ENCODE measurements at places on chromosomes 1 and 21.

DNA sequence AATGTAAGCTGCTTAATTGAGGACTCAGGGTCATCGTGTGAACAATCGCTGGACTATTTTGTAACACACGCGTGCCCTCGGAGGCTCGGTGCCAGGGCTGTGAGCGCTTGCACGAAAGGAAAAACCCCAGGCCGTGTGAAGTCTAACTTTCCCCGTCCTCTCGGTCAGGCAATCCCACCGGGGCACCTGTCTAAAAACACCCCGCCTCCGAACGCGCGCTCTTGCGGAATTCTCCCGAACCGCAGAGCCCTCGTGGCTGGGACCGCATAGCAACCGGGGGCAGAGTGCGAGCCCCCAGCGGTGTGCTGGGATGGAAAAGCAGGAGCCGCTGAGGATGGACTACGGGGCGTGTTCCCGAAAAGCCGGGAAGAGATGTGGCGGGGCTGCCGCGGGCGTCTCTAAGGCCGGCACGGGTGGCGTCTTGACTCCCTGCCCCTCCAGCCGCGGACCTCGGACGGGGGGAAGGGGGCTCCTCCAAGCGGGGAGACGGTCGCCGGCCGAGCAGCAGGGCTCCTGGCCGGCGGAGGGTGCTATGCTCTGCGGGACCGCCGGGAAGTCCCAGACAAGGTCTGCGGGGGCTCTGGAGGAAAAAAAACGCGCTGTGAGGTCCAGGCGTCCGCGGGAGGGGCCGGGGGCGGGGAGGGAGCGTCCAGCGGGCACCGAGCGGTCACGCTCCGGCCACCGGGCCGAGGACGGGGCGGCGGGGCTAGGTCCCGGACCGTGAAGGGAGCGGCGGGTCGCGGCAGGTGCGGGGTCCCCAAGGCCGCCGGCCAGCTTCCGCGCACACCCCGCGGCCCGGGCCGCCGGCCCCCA lies 936 bp downstream of the ZBTB21 start:
- peak; percentile 64 for DNase-seq

DNA sequence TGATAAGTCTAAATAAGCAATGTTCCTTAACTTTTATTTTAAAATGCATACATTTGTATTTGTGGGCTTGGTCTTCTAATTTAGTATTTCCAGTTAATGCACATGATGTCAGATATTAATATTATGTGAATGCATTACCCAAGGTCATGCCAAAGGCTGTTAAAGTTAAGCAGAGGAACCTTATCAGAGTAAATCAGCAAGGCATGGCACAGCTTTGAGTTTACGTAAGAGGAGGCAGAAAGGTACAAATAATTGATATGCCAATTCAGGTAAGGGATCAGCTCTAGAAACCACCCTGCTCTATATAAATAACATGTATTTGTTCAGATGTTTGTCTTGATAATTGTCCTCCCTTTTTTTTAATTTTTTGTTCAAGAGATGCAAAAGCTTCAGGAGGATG lies 64.5 kb upstream of the CHRM3 start:
- DNase-seq, result no peak

DNA sequence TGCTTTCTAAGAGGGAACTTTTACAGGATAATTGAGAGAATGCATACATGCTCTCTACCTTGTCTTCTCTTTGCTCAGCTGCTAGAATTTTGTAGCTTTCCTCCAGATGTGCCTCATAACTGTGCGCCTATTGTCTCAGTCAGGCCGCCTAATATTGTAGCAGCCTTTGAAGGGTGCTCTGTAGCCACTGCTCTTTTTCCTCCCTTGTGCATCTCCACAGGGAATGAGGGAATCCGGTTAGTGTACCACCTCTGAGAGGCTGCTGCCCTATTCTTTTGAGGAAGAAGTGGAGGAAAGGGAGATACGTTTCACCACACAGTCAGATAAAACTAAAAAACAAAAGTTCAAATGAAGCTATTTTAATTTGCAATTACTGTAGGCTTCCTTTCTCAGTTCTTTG lies 22.8 kb downstream of the TTC3 start:
- no peak for DNase-seq

GRCh38 chr1:36835017-36835695 lies 199.2 kb downstream of the GRIK3 start:
- no peak for DNase-seq

DNA sequence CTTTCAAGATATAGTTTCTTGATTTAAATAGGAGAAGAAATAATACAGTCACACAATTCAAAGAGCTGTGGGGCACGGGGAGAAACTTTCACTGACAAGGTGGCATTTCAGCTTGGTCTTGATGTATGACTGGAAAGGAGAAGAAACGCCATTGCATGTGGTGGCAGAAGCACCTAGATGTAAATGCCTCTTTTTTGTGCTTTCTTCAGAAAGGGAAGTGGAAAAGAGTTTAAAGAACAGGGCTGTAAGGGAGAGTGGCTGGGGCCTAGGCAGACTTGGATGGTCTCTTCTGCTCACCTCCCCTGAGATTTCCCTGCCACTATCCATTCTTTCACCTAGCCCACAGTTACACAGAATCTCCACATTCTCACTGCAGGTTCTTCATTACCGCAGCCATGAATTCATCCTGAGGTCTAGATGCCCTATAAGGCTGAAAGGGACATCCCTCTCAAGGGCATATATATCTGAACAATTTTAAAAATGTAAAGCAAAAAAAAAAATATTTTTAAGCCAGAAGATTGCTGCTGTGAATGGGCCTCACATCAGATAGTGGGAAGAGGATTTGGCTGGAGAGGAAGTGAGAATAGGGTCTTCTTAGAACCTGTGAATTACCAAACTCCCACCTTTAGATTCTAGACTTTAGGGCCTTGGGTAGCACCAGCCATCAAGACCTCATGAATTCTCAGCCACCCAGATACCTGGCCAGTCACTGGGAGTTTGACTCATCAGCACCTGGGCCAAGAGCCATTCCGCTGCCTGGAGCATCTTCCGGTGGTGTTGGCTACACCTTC lies 23.4 kb downstream of the CACNA1E start:
- no peak for DNase-seq

GRCh38 chr1:207822124-207822601 lies 70.3 kb downstream of the CD46 start:
- no peak for DNase-seq

DNA sequence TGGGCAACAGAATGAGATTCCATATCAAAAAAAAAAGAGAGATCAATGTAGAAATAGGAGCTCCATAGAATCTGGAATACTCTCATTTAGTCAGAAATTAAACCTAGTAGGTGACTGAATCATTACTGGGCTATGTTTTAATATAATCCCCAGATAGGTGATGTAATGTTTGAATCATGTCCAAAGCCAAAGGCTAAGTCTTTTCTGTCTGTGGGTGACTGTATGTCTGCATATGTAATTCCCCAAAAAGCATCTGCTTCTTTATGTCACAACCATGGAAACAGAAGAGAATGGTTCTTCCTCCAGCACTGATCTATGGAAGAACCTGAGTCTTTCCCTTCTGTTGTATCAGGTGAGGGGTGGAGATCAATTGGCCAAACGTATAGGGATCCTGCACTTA lies 5.8 kb downstream of the LAMC2 start:
- DNase-seq, result no peak

DNA sequence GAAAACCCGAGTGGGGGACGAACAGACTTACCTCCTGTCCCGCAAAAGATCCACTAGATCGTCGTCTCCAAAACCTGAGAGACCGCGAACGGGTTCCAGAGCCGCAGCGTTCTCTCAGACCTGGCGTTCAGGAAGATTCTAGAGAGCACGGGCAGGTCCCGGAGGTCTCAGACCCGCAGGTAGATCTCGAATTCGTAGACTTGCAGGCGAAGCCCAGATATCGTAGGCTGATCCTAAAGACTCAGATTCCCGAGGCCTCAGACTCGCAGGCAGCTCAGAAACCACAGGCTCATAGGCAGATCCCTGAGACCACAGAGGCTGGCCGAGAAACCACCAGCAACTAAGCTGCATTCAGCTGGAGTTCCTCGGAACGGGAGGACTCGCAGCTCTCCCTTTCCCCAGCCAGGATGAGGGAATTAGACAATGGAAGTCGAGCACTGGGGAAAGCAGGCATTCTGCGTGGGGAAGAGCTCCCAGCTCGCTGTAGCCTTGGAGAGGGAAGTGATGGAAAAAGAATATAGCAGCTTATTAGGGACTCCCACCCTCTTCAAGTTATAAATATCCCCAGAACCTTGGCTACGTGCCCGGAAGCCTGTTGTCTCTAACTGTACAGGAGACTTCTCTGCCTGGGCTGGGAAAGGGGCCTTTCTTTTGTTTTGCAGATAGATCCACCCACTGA lies at the start of gene ZNF436:
TSS of gene ZNF436 (minus strand) at position 502 of the 679 bp plus-strand sequence. CDS start 1,831 bp downstream, outside the sequence.
- peak; percentile 87 for DNase-seq

- DNase-seq, result no peak
Observed at GRCh38 chr1:181101581-181102226, 13.2 kb downstream of the IER5 start.

DNA sequence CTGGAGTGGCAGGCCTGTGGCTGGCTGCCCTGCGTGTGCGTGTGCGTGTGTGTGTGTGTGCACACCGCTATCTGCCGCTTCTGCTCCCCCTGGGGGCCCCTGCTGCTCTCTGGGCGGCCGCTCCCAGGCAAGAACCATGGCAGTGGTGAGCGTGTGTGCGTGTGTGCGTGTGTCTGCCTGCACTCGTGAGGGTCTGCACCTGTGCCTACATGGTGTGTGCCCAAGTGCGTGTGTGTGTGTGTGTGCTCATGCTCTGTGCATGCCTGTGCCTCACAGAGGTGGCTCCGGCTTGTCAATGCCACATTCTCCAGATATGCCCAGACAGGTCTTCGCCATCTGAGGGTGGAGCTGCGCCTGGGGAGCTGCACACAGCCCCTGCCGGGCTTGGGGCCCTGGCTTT lies 18.7 kb upstream of the PEX10 start:
- DNase-seq, result no peak

DNA sequence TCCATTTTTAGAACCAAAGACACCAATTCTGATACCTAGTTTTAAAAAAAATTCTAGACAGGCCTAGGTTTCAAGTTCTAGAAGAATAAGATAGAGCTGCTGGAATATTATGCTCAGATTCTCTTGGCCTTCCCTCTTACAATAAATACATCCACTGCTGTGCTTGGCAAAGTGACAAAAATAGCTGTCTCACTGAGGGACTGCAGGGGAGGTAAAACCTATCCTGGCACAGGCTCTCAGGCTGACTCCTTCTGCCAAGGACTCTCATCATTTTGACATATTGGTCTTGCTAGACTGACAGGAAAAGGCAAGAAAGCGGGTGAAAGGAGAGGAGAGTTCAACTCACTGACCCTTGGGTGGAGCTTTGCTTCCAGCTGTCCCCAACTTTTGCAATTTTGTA lies 197.0 kb upstream of the LHX8 start:
- DNase-seq, result no peak

- DNase-seq, result peak; percentile 49
Observed at GRCh38 chr21:43355266-43355924, 71.5 kb downstream of the SIK1 start.

- no peak for DNase-seq
Observed at GRCh38 chr1:209697126-209697525, 7.5 kb upstream of the HSD11B1 start.

DNA sequence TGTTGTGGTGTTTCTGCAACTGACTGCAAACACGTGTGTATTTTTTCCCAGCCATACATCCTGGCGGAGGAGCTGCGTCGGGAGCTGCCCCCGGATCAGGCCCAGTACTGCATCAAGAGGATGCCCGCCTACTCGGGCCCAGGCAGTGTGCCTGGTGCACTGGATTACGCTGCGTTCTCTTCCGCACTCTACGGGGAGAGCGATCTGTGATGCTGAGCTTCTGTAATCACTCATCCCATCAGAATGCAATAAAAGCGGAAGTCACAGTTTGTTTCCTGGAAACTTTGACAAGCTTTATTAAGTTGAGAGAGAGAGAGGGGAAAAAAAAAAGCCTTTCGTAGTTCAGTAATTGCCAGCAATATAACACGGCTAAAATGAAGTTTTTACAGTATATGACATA lies 32.7 kb upstream of the MTR start:
- DNase-seq, result no peak

DNA sequence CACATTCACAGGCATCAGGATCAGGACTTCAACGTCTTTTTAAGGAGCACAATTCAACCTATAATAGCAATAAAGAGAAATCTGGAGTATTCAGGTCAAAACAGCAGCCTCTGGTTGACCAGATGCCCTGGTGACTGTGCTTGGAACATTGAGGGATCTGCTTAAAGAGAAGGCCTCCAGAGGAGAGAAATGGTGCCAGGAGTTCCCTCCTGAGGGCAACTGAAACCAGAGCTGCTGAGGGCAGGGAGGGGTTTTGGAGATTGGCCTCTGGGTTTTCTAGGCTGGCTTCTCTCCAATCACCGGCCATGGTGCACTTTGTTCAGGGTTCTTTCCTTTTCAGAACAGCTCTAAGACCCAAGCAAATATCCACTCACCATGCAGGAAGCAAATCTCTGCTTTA lies 190.7 kb upstream of the KIAA0040 start:
- no peak for DNase-seq

- no peak for DNase-seq
Observed at GRCh38 chr1:180652792-180653191, 21.0 kb downstream of the XPR1 start.

- no peak for DNase-seq
Observed at GRCh38 chr21:40043423-40043822, 176.2 kb downstream of the PCP4 start.

GRCh38 chr1:102851616-102852015 lies 256.7 kb downstream of the COL11A1 start:
- no peak for DNase-seq

- no peak for DNase-seq
Observed at GRCh38 chr1:106571109-106571508, 485.4 kb upstream of the PRMT6 start.

GRCh38 chr1:153928791-153929341 lies 6.1 kb upstream of the GATAD2B start:
- no peak for DNase-seq

DNA sequence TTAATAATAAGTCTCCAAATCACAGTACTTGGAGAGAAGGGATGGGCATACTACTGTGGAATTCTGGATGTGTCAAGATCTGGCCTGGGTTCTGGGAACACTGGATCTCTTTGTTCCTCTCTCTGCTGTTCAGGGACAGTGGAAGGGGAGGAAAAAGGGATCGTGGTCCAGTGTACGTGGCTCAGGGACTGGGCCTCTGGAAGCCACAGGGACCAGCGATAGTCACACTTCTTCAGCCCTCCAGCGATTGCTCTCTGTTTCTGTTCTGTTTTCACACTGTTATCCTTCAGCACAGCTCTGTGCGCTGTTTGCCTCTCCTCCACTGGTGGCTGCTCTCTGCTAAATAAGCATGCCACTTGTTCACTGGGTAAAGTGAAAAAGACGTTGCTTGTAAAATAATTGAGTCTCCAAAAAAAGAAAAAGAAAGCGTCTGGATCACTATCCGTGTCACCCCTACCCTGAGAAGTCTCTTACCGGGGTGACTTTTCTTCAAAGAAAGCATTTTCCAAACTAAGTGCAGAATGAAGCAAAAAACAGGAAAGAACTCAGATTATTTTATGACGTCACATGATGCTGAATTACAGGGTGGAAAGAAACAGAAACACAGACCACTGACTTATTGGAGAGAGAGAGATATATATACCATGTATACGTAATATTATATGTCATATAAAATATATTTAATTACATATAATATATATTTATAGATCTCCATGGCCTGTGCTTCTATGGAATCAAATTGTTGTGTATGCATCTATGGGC lies 279.4 kb downstream of the RGS7 start:
- DNase-seq, result no peak

GRCh38 chr1:6030547-6031261 lies 15.0 kb upstream of the KCNAB2 start:
- DNase-seq, result no peak

- no peak for DNase-seq
Observed at GRCh38 chr1:110309139-110309538, 30.0 kb upstream of the RBM15 start.

GRCh38 chr1:153548722-153549688 lies at the start of gene S100A3:
Gene S100A3 (minus strand): TSS chr1:153549258. CDS start chr1:153548485, 773 bp downstream.
- DNase-seq, result peak; percentile 82

- DNase-seq, result no peak
Observed at GRCh38 chr1:89203166-89203565, 4.4 kb upstream of the GBP4 start.
